ENCODE measurements at places on chromosomes 3 and 15. TPM values are rescaled to one million over a fixed set of nuclear protein-coding genes. Genes with fewer than 3 reads are reported as not detected.
A peak's percentile ranks its signal among the peaks of the same experiment; 100 is the strongest.

DNA sequence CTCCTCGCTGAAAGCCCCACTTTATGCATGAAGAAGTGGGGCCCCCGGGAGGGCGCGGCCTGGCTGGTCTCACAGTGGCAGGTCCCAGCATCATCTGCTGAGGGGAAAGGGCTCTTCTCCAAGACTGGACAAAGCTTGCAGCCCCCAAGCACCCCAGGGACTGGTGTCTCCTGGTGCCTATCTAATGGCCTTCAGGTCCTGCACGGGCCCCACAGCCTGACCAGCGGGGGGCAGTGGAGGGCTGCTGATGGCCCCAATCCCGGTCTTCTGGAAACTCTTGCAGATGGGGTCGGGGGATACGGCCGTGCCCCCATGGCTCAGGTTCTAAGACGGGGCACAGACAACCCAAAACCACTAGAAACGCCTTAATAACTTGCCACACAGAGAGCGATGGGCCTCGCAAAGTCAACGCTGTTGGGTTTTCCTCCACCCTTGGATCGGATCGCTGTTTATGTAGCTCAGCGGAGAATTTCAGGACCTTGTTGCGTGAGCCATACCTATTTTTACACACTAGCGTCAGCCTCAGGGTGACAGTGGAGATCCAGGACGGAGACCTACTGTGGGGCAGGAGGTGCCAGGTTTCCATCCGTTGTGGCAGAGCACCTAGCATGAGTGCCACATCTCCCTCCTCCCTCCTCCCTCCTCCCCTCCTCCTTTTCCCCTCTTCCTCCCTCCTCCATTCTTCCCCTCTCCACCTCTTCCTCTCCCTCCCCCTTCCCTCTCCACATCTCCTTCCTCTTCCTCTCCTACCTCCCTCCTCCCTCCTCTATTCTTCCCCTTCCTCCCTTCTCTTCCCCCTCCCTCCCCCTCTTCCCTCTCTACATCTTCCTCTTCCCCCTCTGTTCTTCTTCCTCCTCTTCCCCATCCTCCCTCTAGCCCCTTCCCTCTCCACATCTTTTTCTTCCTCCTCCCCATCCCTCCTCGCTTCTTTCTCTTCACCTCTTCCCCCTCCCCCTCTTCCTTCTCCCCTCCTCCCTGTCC is 79.3 kb upstream of the ALDH1L1 start:
- no peak for DNase-seq

- DNase-seq, result no peak
These were observed 187.9 kb downstream of the SUCNR1 start for GRCh38 chr3:152061296-152061695.

GRCh38 chr3:195559723-195560409 is 16.7 kb upstream of the PPP1R2 start:
- peak; percentile 32 for DNase-seq

The SLC28A1 gene
- total RNA-seq, result not detected

DNA sequence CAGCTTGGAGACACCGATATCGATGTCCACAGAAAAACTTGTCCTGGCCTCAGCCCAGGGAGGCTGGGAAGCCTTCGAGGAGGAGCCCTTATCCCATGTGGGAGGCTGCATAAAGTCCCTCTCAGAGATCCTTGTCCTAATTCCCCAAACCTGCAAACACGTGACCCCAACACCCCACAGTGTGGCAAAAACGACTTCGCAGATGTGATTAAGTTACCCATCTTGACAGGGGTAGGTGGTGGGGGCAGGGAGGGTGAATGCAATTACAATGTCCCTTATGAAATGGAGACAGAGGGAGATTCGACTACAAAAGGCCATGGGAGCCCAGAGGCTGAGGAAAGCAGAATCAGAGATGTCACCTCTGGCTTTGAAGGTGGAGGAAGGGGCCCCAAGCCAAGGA is 2.3 kb upstream of the TLR9 start:
- DNase-seq, result no peak

DNA sequence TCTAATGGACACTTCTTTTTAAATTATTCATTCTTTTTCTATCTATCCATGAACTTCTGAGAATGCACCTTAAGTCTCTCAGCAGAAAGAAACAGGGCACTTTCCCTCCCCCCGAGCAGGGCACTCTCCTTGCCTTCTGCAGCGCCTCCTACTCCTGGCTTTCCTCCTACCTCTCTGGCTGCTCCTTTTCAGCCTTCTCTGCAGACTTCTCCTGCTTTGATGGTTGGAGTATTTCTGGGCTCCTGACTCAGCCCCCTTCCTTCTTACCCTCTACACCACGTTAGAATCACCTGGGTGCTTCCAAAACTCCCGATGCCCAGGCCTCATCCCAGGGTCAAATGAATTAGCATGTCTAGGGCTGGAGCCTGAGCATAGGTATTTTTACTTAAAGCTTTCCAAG is 3.4 kb downstream of the SCN5A start:
- no peak for DNase-seq

The REC114 gene
- not detected for total RNA-seq

DNA sequence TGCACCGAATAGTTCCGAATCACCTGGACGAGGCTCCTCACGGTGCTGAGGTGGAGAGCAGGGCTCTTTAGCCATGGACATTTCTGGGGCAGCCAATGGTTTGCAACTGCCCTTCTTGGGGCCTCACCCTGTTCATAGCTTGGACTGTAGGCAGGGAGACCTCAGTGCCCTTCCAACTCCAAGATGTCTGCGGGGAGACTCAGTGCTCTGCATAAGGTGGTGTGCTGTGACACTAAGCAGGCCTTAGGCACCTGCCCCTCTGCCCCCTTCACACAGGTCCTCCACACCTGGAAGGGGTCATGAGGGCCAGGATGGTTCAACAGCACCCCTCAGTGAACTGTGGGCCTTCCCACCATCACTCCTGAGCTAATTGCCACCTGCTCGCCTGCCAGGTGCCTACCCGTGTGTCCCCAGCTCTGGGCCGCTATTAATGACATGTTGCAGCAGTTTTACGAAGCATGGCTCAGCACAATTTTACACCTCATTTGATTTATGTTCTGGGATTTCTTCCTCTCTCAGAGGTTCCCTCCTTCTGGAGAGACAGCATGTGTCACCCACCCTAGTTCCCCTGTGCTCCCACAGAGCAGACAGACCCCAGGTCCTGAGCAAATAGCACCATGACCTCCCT is 101.2 kb upstream of the SMAD3 start:
- DNase-seq, result no peak

The FAM81A gene
- 0.47 TPM for total RNA-seq

DNA sequence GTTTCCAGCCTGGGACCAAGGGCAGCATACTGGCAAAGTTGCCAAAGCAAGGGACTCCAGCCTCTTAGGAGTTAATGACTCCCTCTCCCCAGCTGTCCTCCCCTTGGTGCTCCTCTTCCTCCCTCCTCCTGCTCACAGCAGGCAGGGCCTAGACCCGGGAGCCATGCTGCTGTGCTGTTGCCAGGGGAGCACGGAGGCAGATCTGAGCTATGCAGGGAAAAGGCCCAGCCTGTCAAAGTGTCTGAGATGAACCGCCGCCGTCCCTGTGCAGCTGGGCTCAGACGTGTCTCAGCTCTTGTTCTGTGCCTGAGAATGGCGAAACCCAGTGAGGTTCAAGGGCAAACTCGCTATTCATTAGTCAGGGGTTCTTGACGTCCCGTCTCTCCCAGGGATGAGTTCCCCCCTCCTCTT is 60.8 kb upstream of the POLG start:
- no peak for DNase-seq

The GOLGA8T gene
- total RNA-seq, result not detected

DNA sequence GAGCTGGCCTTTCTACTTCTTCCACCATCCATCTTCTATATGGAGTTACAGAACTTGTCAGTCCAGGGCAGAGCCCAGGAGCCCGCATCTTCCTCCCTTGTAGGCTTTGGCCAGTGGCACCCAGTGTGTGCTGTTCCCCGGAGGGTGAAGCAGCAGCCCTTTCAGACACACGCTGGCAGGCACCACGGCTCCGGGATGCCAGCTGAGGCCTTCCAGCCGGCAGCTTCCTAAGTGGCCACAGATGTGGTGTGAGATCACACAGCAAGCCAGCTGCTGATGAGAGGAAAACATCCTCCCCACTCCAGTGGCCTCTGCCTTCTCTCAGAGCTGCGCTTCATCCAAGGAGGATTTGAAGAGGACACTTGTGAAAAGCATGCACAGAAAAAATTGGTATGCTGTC is 24.1 kb downstream of the CRABP1 start:
- DNase-seq, result peak; percentile 7

GRCh38 chr3:126696701-126697267 is 7.3 kb upstream of the CHCHD6 start:
- DNase-seq, result no peak

DNA sequence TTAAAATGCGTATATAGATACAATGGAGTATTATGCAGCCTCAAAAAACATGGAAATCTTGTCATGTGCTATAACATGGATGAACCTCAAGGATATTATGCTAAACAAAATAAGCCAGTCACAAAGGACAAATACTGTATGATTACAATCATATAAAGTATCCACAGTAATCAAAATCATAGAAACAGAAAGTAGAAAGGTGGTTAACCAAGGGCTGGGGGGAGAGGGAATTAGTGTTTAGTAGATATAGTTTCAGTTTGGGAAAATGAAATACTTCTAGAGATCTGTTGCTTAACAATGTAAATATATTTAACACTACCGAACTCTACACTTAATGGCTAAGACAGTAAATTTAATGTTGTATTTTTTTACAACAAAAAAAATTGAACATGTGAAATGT is 9.0 kb downstream of the TOP2B start:
- DNase-seq, result no peak

GRCh38 chr3:5258526-5258925 is 71.0 kb downstream of the EDEM1 start:
- no peak for DNase-seq

GRCh38 chr3:194082743-194083636 is 53.0 kb upstream of the HES1 start:
- peak; percentile 81 for DNase-seq

DNA sequence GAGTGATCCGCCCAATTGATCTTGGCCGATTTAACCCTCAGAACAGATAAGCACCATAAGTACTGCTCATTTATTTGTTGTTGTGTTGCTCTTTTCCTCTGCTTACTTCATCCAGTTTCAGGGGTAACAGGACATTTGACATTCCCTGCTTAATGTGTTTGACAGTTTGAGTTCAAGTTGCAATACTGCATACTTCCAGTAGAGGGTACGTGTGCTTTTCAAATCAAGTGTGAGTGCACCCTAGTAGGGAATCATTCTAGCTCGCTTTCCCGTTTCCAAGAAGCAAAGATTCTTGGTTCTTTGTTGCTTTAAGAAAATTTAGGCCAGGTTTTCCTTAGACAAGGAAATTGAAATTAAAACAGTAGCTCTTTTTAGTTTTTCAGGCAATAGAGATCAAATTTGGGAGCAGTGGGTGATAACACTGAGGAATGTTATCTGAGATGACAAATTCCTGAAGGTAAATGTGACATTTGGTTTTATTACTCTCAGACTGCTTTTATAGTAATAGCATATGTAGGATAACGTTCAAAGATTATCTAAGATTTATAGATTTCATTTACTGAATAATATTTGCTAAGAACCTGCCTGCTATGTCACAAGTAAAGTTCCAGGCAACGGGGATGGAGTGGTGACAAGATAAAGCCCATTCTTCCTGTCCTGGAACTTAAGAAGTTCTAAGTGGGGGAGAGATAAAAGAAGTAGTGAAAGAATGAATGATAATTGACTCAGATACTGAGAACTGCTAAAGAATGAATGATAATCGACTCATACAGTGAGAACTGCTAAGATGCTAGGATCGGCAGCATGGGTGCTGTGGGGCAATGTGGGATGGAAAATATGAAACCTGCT is 73.3 kb downstream of the SYNPR start:
- peak; percentile 66 for DNase-seq

DNA sequence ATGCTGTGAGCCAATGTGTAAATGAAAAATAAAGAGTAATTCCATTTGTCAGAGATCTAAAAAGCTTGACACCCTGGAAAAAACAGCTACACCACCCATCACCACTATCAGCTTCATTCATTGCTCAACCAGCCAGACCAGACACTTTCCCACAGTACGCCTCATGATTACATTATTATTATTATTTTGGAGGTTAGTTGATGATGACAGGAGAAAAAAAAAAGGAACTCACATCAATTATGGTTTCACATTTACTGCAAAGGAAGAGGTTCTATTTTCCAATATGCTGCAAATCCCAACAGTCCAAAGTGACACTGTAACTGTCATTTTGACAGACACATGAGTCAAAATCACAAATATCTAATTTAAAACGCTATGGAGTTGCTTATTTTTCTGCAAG is 134.7 kb upstream of the TSC22D2 start:
- no peak for DNase-seq

GRCh38 chr3:78791753-78792152 is 976.0 kb downstream of the ROBO1 start:
- peak; percentile 34 for DNase-seq

GRCh38 chr3:108346301-108347227 is 50.2 kb downstream of the HHLA2 start:
- no peak for DNase-seq

The LMAN1L gene
- total RNA-seq, result not detected

GRCh38 chr15:100794008-100794407 is 85.6 kb upstream of the ALDH1A3 start:
- DNase-seq, result no peak

DNA sequence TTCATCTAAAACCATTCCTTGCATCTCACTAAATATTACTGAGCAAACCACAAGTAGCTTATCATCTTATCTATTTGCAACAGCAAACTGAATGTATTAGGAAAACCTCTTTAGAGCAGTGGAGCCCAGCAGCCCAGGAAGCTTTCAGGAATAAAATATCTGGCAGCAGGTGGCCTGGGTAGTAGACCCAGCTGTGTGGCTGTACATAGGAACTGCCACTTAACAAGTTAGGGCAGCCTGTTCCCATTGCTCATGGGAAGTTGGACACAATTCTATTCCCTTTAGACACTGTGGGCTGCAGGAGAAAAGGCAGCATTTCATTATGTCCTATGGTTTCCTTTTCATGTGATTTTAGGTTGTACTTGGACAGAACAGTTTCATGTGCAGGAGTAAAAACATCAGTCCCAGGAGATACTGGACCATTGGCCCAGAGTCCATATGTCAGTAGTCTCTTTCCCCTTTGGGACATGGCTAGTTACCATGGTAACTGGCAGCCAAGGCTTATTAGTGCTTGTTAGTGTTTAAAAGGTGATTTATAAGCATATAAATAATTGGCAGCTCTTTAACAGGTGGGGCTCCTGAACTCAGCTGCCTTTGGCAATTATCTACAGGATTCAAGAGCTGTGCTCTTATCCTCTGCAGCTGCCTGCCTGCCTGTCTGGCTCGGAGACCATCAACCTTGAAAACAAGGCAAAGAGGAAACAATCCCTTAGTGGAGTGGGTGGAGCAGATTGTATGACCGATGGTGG is 28.9 kb upstream of the LSAMP start:
- DNase-seq, result no peak

DNA sequence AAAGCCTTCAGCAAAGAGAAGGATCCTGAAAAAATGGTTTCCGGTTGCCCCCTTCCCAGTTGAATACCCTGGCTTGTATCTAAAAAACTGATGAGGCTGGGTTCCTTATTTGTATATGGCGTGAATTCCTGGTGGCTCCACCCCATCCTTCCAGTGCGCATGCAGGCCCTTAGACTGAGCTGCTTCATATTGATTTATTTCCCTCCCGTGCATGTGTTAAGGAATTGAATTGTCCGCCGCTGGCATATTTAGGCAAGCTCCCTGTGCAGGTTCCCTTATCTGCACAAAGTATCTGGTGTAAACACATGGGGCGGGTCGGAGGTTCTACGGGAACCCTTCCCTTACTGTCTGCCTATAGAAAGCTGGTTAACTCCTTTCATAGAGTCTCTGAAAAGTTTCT is 362.4 kb downstream of the FEZF2 start:
- DNase-seq, result no peak

The USP19 gene
- 66.1 TPM for total RNA-seq

The ANKUB1 gene
- not detected for total RNA-seq
